ENCODE measurements at places on chromosomes 4 and X. TPM values are rescaled to one million over a fixed set of nuclear protein-coding genes. Genes with fewer than 3 reads are reported as not detected.

The ADGRL3 gene
- 0.79 TPM for total RNA-seq

- no peak for DNase-seq
Measured at GRCh38 chr4:40587826-40588225, 41.8 kb downstream of the RBM47 start.

The PNMA3 gene
- total RNA-seq: 0.26 TPM

The AGTR2 gene
- 0.13 TPM for total RNA-seq

DNA sequence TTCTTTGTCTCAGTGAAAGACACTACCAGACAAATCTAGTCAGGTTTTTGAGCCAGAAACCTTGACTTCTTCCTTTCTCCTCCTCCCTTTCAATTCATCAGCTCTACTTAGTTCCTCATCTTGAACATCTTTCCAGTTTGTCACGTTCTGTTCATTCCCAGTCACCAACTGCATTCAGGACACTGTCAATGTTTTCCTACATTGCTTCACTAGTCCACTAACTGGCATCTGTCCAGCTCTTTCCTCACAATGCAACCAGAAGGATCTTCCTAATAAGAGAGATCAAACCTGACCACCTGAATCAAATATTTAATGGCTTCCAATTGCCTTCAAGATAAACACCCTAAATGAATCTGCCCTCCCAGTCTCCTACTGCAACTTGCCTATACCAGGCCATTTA, 52.5 kb downstream of the SYNPO2 start:
- no peak for DNase-seq

Data from pancreas (tissue), 10 donors.